Fibroblast of upper back skin (primary cell): ENCODE measurements at places on chromosomes 12 and 14.

- DNase-seq, result peak; percentile 62
These were observed 415.5 kb downstream of the PCNX1 start for GRCh38 chr14:71322655-71323250.

DNA sequence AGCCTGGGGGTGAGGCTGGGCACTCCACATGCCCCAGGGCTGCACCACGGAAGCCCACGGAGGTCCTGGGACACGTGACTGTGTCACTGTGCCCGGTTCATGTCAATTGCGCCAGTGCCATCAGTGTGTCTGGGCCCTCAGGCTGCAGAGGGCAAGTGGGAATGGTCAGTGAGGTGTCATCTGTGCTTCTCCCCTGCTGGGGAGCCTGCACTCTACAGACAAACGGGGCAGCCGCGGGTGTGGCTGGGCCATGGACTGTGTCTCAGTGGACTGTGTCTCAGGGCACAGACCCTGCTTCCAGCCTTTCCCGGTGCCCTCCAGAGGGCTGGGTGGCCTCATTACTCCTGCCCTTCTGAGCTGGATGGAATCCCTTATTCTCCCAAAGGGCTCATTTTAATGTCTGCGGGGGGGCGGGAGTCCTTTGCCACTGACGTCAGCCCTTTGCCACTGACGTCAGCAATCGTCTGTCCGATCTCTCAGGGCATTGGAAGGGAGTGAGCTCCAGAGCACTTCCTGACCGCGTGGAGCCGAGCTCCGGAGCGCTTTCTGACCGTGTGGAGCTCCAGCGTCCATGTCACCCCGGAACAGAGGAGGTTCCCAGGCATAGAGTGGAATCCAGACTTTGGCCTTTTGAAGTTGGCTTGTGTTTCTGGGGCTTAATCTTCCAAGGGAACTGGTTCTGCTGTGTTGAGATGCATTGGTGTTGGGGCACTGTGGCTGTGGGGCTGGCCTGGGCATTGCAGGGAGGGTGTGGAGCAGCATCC is 72.4 kb downstream of the ADGRD1 start:
- no peak for DNase-seq

- DNase-seq, result no peak
These were observed 35.3 kb downstream of the VWF start for GRCh38 chr12:6088921-6089747.

DNA sequence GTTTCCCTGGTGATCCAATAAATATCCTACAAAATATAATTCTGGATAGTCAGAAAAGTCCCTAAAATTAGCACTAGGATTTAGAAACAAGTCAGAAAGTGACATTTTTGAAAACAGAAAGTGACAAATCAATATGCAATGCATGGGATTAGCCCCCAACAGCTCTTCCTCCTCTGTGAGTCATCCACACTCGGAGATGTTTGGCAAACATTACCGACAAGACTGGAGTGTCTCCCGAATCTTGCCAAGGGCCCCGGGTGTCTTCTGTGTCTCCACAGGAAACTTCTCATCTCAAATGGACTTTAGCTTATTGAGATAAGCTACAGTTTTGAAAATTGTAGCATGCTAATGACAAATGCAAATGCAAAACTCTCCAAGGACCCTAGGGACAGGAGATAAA is 398.9 kb upstream of the CCDC196 start:
- peak; percentile 78 for DNase-seq

DNA sequence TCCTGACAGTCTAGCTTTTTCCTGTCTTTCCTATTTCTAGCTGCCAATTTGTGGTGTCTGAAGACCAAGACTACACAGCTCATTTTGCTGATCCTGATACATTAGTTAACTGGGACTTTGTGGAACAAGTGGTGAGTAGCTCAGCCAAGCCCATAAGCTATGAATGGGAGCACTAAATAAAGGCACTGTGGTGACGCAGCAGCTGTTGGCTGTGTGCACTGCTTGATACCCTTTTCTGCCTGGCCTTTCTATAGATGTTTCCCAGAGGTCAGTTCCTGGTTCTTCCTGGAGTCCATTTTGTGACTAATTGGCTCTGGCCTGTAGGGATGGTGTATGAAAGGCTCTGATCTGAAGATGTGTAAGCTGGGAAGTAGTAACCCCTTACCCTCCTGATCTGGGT is 20.5 kb downstream of the RNF10 start:
- no peak for DNase-seq
